ENCODE measurements at places on chromosomes 13 and 19. TPM values are rescaled to one million over a fixed set of nuclear protein-coding genes. Genes with fewer than 3 reads are reported as not detected.
A peak's percentile ranks its signal among the peaks of the same experiment; 100 is the strongest.

The TBC1D4 gene
- 11.4 TPM for total RNA-seq

The RNF17 gene
- total RNA-seq, result 0.28 TPM

The CEACAM5 gene
- not detected for total RNA-seq

GRCh38 chr13:24997367-24997967 is 98.5 kb upstream of the PABPC3 start:
- DNase-seq, result peak; percentile 27

DNA sequence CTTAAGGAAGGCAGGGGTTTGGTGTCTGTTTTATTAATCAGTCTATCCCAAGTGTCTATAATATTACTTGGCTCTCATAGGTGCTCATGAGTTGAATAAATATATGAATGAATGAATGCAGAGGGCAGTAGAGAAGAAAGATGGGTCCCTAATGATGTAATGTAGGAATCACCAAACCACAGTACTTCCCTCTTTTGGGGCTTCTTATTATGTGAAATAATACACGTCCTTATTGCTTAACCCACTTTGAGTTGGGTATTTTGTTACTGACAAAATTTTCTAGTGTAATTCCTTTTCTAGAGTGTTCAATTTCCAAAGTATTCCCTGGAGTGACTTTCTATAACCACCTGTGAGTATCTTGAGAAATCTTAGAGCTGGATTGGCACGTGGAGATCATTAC is 13.2 kb downstream of the KLK5 start:
- DNase-seq, result no peak

GRCh38 chr13:80604098-80604497 is 263.2 kb upstream of the SPRY2 start:
- DNase-seq, result no peak

GRCh38 chr13:95245071-95245470 is 56.2 kb downstream of the ABCC4 start:
- DNase-seq, result no peak

GRCh38 chr19:47511128-47511517 is 3.7 kb downstream of the NAPA start:
- DNase-seq, result no peak

Data from IMR-90 (cell line).